ENCODE measurements at places on chromosomes 11 and 22.

DNA sequence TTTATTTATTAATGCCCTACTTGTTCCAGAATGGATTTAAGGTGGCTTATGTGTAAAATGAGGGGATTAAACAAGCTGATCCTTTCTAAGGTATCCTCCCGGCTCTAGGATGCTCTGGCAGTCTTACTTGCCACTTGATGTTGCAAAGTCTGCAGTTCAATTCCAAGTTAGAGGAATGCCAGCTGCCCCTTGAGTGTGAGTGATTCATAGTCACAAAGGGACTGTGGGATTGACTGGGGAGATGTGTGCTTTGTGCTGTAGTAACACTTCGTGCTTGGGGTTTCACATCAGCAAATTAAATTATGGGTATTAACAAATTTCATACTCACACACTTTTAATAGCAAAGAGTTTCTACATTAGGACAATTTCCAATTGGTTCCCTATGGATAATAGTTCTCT, 550.8 kb upstream of the CADM1 start:
- no peak for DNase-seq

- no peak for DNase-seq
Measured at GRCh38 chr11:116533186-116533825, 239.5 kb downstream of the BUD13 start.

DNA sequence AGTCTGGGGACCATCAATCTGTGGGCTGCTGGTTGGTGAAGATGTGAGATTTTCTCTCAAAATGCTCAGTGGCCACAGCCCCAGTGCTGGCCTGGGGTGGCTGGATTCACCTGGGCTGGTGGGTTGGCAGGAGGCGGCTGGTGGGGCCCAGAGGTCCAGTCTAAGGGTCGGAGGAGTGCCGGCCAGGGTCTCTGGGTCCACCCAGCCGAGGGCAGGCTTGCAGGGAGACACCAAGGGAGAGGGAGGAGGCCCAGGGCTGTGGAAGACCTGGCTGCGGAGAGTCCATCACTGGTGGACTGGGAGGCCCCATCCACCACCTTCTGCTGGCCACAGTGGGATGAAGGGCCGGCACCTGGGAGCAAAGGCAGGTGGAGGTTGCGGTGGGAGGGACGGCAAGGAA, 582 bp upstream of the SHANK3 start:
- no peak for DNase-seq

- peak; percentile 54 for DNase-seq
Measured at GRCh38 chr22:23862103-23862502, 4.4 kb downstream of the SLC2A11 start.

DNA sequence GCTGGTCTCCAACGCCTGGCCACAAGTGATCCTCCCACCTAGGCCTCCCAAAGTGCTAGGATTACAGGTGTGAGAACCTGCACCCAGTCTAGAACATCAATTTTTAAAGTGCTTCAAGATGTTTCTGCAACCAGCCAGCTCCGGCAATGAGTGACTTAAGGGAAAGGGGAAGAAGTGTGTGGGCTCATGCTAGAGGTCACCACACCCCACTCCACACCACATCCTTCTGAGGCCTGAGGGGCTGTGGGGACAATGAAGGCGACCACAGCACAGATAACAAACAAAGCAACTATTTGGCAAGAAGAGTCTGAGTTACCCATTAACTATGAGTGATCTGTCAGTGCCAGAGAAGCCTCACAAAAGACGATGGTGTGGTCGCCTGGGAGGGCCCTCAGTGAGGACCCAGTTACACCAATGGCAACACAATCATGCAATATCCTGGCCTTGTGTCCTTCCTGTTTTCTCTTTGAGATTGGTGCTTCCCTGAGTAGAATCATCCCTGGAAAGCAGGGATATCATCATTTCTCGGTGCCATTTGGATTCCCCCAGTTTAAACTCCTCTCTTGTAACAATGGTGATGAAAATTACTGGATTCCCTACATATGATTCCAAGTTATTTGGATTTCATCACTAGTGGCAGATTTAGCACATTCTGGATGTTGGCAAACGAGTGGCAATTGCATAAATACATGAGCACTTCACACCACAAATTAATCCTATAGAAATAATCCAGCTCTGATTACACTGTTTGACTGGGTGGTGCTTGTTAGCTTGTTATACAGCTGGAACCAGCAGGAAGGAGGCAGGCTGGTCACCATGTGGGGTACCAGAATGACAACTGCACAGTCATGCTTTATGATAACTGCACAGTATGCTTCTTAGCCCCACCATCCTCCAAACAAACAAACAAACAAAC, 18.4 kb downstream of the ABTB2 start:
- no peak for DNase-seq

- no peak for DNase-seq
Measured at GRCh38 chr11:47724041-47724729, 9.0 kb upstream of the AGBL2 start.

- DNase-seq: peak; percentile 66
Measured at GRCh38 chr11:6251120-6251733, 8.4 kb upstream of the CCKBR start.

- no peak for DNase-seq
Measured at GRCh38 chr11:11952036-11952435, 56.4 kb downstream of the DKK3 start.

- no peak for DNase-seq
Measured at GRCh38 chr11:66465373-66466224, 1.1 kb upstream of the PELI3 start.

DNA sequence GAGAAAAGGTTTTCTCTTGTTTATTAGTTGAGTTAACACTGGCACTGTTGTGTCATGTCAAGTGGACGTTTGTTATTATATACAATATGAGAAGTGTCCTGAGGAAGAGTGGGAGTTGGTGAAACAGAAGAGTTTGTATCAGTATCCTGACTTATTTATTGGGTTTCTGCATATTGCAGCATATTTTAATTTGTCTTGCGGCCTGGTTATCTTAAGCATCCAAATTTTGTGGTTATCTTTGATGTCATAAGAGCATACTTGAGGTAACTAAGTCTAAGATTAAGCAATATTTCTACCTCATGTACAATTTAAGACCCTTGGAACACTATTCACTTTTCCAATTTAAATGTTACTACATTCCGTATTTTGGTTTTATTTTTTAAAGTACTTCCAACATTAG, 103.5 kb downstream of the DDX10 start:
- DNase-seq: no peak

- no peak for DNase-seq
Measured at GRCh38 chr11:31943056-31943780, 132.1 kb upstream of the PAX6 start.

DNA sequence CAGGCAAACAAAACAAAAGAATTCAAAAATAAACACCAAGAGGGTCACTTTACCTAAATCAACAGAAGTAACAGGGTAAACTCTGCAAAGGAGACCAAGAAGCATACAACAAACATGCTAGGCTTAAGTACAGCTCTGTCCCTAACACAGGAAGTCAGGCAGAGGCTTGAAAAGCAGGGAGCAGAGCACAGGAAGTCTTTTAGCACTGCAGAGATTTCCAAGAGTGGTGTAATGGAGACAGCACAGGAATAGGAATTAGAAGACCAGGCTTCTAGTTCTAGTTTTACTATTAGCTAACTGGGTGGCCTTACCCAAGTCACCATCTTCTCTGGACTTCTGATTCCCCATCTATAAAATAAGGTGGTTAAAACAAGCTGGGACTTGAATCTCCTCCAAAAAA, 1.9 kb downstream of the RBFOX2 start:
- no peak for DNase-seq

- no peak for DNase-seq
Measured at GRCh38 chr11:122813894-122814270, 24.4 kb upstream of the CRTAM start.

GRCh38 chr11:120773501-120774031, 250.3 kb upstream of the TBCEL start:
- DNase-seq: no peak

- no peak for DNase-seq
Measured at GRCh38 chr22:41350087-41350486, 31.7 kb upstream of the TEF start.

DNA sequence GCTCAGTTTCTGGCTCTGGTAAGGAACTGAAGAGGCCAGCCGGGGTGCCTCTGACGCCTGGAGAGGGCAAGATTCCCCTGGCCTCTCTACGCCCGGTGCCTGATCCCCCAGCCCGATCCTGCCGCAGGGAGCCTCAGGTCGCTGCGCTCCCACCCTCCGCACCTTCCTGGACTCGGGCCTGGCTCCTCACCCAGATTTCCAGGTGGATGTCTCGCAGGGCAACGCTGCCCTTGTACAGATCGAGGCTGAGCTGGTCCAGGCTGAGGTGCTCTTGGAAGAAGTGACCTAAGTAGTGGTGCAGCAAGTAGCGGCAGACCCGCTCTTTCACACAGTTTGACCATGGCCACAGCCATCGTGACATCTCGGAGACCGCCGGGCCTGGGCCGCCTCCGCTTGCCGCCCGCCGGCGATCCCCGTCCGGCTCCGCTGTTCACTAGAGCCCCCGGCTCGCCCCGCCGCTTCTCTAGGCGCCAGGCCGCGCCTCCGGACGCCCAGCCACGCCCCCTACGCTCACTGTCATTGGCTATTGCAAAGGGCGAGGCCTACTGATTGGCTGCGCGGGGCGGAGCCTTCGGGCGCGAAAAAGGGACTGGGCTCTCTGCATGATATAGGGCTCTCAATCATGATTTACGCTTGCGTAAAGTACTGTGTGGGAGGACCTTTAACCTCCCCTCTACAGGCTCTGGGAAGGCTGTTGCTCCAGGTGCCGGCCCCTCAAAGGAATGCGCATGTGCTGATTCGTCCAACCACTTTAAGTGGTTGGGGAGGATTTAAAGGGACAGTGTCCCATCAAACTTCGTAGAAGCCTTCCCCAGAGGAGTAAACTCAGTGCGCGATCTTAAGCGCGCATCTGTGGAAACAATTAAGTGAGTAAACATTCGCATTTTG, at the start of gene ATG2A:
TSS of gene ATG2A (minus strand) at position 435 of the 888 bp plus-strand sequence. CDS start at position 361, 74 bp downstream.
- peak; percentile 99 for DNase-seq

- DNase-seq: no peak
Measured at GRCh38 chr11:27551127-27551526, 44.6 kb upstream of the LIN7C start.

- DNase-seq: peak; percentile 96
Measured at GRCh38 chr22:41699264-41700107, at the start of gene MEI1. Gene MEI1 (plus strand): TSS chr22:41699503. CDS start chr22:41699539, 36 bp downstream.

DNA sequence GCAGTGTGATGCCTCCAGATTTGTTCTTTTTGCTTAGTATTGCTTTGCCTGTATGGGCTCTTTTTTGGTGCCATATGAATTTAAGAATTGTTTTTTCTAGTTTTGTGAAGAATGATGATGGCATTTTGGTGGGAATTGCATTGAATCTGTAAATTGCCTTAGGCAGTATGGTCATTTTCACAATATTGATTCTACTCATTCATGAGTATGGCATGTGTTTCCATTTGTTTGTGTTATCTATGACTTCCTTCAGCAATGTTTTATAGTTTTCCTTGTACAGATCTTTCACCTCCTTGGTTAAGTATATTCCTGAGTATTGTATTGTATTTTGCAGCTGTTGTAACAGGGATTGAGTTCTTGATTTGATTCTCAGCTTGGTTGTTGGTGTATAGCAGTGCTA, 18.3 kb upstream of the ZBED5 start:
- DNase-seq: no peak

- no peak for DNase-seq
Measured at GRCh38 chr11:26928582-26928981, 65.3 kb upstream of the FIBIN start.

- DNase-seq: no peak
Measured at GRCh38 chr11:107263844-107264563, 193.6 kb downstream of the CWF19L2 start.

- peak; percentile 82 for DNase-seq
Measured at GRCh38 chr22:36386900-36387708, 663 bp downstream of the MYH9 start.

DNA sequence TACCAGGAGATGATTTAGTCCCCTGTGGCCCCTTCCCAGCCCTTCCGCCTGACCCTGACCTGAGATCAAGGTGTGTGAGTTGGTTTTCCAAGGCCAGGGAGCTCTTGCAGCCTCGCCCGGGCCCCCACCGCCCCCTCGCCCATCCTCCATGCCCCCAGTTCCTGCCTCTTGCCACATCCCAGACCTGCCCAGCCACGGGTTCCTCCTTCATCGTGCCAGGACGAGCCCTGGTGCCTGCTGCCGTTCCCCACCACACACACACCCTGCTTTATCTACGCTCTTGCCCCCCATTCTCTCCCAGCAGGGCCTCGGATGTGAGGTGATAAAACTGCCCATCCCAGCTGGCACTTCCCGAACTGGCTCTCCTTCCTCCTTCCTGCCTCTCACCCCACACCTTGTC, 1.4 kb upstream of the LIF start:
- DNase-seq: no peak

GRCh38 chr22:20437613-20438426, at the start of gene SCARF2:
Gene SCARF2 (minus strand): TSS chr22:20437825. CDS start chr22:20437754, 71 bp downstream.
- no peak for DNase-seq

- no peak for DNase-seq
Measured at GRCh38 chr22:43006016-43006505, 8.9 kb downstream of the PACSIN2 start.

- DNase-seq: no peak
Measured at GRCh38 chr11:2802389-2803185, 83.0 kb downstream of the CDKN1C start.
